ENCODE measurements at places on chromosomes 2 and 18.

DNA sequence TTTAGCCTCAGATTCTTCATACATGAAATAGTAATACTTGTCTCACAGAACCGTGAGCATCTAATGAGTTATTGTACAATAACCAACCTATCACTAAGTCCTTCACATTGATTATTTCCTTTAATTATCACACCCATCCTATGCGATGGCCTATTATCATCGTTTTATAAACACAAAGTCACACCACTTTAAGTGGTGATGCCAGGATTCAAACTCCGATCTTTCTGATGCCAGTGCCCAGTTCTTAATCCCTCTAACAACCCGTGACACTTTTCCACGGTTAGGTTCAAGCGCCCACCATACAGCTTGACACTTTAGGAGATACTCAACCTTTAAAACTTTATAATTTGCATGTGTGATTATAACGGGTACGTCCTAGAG is 523 bp upstream of the ALMS1 start:
- H3K4me3 ChIP-seq = peak overlapping the region; percentile 81
- H3K4me1 ChIP-seq = peaks cover 12% of the 10 kb centered on the region
- H3K36me3 ChIP-seq = no peaks in the 10 kb centered on the region
- no peak for DNase-seq
- peak overlapping the region; percentile 96 for H3K27ac ChIP-seq
- H3K27me3 ChIP-seq = no peaks in the 10 kb centered on the region

- DNase-seq = no peak
- H3K36me3 ChIP-seq = no peaks in the 10 kb centered on the region
- H3K27me3 ChIP-seq = no peaks in the 10 kb centered on the region
- no peak overlapping the region for H3K4me3 ChIP-seq
Observed at GRCh38 chr2:240182476-240182875, 42.0 kb upstream of the OTOS start.

DNA sequence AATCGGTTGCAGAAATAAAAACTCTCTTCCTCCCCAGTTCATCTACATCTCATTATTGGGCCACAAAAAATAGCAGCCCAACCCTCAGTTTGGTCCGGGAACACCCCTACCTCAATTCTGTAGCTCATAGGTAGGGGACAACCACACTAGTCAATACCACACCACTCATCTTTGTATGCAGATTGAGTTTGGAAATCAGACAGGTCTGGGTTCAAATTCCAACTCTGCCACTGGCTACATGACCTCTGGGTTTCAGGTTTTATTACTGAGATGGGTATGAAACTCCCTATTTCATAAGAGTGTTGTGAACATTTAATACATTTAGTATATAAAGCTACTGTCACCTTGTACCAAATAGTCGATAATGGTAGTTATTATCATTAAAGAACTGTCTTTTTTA is 2.2 kb upstream of the SUCLG1 start:
- no peaks in the 10 kb centered on the region for H3K36me3 ChIP-seq
- no peak overlapping the region for H3K27ac ChIP-seq
- peaks cover 29% of the 10 kb centered on the region for H3K4me1 ChIP-seq
- DNase-seq = no peak
- H3K27me3 ChIP-seq = no peaks in the 10 kb centered on the region

GRCh38 chr2:20135631-20136050 is 84.2 kb upstream of the LAPTM4A start:
- no peak for DNase-seq
- no peak overlapping the region for H3K27ac ChIP-seq
- H3K36me3 ChIP-seq = no peaks in the 10 kb centered on the region
- H3K4me3 ChIP-seq = no peak overlapping the region

- H3K36me3 ChIP-seq = no peaks in the 10 kb centered on the region
- H3K27ac ChIP-seq = no peak overlapping the region
- no peak for DNase-seq
- H3K4me3 ChIP-seq = no peak overlapping the region
- no peaks in the 10 kb centered on the region for H3K4me1 ChIP-seq
- H3K27me3 ChIP-seq = no peaks in the 10 kb centered on the region
Observed at GRCh38 chr18:59605633-59606192, 91.5 kb downstream of the CCBE1 start.

DNA sequence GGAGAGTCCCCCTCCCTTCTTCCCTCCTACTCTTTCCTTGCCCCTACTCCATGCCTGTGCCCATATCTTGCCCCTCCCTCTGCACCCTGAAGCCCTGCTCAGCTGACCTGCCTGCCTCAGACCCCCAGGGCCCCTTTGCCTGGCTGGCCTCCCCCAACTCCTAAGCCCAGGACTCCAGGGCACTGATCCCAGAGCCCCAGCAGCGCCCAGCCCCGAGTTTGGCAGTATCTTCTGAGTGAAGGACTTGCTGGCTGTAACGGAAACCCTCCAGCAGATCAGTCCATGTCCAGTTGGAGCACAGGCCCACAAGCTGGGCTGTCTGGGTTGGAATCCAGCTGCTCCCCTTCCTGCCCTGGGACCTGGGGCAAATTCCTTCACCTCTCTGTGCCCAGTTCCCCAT is 46.0 kb downstream of the MCFD2 start:
- no peak overlapping the region for H3K4me3 ChIP-seq
- H3K27me3 ChIP-seq = no peaks in the 10 kb centered on the region
- no peak overlapping the region for H3K27ac ChIP-seq
- no peaks in the 10 kb centered on the region for H3K36me3 ChIP-seq

GRCh38 chr2:36464006-36464721 is 108.6 kb downstream of the CRIM1 start:
- peaks cover 26% of the 10 kb centered on the region for H3K36me3 ChIP-seq
- no peaks in the 10 kb centered on the region for H3K27me3 ChIP-seq
- no peak overlapping the region for H3K4me3 ChIP-seq
- no peak for DNase-seq

- no peaks in the 10 kb centered on the region for H3K27me3 ChIP-seq
- H3K4me1 ChIP-seq = peaks cover 3% of the 10 kb centered on the region
- no peak overlapping the region for H3K4me3 ChIP-seq
- no peaks in the 10 kb centered on the region for H3K36me3 ChIP-seq
Observed at GRCh38 chr2:26162963-26163362, 9.9 kb upstream of the GAREM2 start.

DNA sequence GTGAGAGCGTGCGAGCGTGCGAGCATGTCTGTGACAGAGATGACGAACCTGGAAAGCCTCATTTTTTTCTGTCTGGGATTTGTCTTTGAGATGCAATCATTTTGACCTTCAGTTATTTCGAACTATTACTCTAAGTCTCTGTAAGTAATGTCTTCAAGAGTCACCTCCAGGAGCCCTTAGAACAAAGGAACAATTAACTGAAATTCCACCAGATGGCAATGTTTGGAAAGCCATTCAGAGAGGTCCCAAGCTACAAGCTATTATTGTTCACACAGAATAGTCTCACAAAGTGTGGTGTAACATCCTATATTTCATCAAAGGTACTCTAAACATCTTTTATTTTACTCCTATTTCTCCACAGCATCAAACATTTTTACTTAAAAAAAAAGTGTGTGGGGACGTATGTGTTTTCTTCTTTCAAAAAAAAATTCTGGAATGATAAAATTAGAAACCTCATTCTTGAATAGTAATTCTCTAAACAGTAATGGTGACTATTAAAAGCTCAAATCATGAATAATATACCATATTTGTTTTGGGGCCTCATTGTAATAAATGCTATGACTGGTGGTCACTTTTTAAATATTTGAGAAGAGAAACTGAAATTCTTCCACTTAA is 35.1 kb upstream of the MAPRE2 start:
- H3K36me3 ChIP-seq = no peaks in the 10 kb centered on the region
- H3K4me1 ChIP-seq = peaks cover 8% of the 10 kb centered on the region
- peak overlapping the region; percentile 35 for H3K27ac ChIP-seq
- H3K27me3 ChIP-seq = no peaks in the 10 kb centered on the region
- no peak overlapping the region for H3K4me3 ChIP-seq

DNA sequence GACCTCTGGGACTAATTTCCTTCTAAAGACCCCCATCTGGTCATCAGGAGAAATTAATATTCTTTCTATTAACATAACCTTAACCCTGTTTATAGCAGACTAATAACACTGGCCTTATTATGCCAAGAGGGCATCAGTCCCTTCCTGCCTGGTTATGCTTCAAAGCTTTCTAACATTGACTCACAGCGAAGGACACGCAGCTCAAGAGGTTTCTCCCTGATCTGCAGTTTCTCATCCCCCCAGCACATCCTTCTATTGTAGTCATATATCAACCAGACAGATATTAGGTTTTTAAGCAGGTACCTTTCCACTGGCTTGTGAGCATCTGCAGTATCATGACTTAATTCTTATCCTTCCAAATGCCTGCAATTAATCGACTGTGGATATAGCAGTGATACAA is 100.0 kb upstream of the CXCR4 start:
- H3K4me3 ChIP-seq = no peak overlapping the region
- no peak overlapping the region for H3K27ac ChIP-seq
- no peaks in the 10 kb centered on the region for H3K27me3 ChIP-seq
- no peaks in the 10 kb centered on the region for H3K36me3 ChIP-seq
- no peak for DNase-seq

GRCh38 chr2:29336341-29337241 is 221.4 kb downstream of the CLIP4 start:
- no peaks in the 10 kb centered on the region for H3K36me3 ChIP-seq
- no peak for DNase-seq
- H3K4me3 ChIP-seq = no peak overlapping the region

- peaks cover 5% of the 10 kb centered on the region for H3K36me3 ChIP-seq
- H3K4me1 ChIP-seq = no peaks in the 10 kb centered on the region
- DNase-seq = no peak
- no peak overlapping the region for H3K4me3 ChIP-seq
- no peak overlapping the region for H3K27ac ChIP-seq
Observed at GRCh38 chr2:202196727-202197126, 41.7 kb downstream of the SUMO1 start.

GRCh38 chr18:63192885-63193349 is 126.7 kb downstream of the BCL2 start:
- peak overlapping the region; percentile 83 for H3K27ac ChIP-seq
- no peaks in the 10 kb centered on the region for H3K27me3 ChIP-seq
- peaks cover 29% of the 10 kb centered on the region for H3K4me1 ChIP-seq
- H3K36me3 ChIP-seq = no peaks in the 10 kb centered on the region

DNA sequence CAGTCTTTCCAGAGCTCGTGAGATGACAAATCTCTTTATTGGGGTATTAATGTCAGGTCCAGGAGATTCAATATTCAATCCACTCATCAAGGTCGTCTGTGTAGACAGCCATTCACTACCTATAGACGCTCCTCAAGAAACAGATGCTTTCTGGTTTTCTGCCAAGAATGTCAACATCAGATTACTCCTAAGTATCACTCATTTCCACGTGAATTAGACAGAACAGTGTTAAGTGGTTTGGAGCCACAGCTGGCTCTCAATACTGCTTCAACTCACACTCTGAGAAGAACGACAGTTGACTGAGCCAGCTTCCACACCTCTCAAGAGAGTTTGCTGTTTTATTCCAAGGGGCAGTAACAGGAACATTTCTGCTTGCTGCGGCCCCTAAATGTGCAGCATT is 113.5 kb upstream of the NEDD4L start:
- no peak overlapping the region for H3K4me3 ChIP-seq
- no peak overlapping the region for H3K27ac ChIP-seq

DNA sequence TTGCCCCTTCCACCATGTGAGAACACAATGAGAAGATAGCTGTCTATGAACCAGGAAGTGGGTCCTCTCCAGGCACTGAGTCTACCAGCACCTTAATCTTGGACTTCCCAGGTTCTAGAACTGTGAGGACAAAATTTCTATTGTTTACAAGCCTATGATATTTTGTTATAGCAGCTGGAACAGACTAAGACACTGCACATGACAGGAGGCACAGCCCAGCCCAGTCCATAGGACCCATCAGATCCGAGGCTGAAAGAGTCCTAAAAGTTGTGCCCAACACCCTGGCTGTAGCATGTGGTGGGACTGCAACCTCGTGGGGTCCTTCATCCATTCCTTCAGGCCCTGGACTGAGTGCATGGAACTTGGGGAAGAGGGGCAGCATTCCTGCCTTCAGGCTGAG is 48.4 kb upstream of the YWHAQ start:
- no peak for DNase-seq
- H3K36me3 ChIP-seq = no peaks in the 10 kb centered on the region
- no peaks in the 10 kb centered on the region for H3K27me3 ChIP-seq
- no peak overlapping the region for H3K27ac ChIP-seq
- H3K4me3 ChIP-seq = no peak overlapping the region

DNA sequence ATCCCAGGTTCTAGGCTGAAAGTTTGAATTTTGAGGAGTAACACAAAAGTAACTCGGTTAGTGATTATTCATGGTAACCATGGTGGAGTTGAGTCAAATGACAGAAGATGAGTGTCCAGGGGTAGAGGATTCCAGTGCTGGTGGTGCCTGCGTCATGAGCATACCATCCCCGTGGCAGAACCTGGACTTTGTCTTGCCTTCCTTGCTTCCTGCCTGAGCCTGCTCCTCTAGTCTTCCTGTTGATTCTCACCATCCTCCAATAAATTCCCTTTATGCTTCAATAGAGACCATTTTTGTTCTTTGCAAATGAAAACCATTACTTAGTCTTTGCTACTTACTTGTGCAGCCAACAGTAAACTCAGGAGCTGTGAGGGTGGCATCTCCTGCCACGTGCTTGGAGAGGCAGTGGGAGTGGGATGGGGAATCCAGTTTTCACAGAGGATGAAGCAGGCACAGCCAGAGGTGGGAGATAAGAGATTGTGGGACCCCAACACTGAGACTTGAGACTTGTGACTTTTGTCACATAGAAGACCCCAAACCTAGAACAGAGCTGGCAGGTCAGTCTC is 4.1 kb upstream of the YES1 start:
- peaks cover 12% of the 10 kb centered on the region for H3K4me1 ChIP-seq
- no peak overlapping the region for H3K27ac ChIP-seq
- no peak for DNase-seq
- H3K36me3 ChIP-seq = no peaks in the 10 kb centered on the region
- no peak overlapping the region for H3K4me3 ChIP-seq
- H3K27me3 ChIP-seq = no peaks in the 10 kb centered on the region

DNA sequence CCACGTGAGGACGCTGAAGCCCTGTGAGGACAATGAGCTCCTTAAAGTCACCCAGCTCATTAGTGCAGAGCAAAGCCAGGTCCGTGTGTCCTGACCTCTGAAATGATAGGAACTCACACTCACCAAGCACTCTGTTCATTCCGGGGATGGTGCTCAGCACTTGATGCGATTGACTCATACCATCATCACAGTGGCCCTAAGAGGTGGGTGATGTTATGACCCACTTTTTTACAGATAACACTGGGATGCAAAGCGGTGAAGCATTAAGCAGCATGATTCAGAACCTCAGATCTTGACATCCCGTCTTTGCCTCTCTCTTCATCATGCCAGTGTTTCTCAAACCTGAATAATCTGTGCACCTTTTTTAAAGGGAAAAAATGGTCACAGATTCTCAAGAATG is 234.8 kb downstream of the ALPK2 start:
- peaks cover 11% of the 10 kb centered on the region for H3K36me3 ChIP-seq
- peaks cover 40% of the 10 kb centered on the region for H3K4me1 ChIP-seq
- no peaks in the 10 kb centered on the region for H3K27me3 ChIP-seq
- H3K4me3 ChIP-seq = no peak overlapping the region
- no peak overlapping the region for H3K27ac ChIP-seq
- DNase-seq = no peak

DNA sequence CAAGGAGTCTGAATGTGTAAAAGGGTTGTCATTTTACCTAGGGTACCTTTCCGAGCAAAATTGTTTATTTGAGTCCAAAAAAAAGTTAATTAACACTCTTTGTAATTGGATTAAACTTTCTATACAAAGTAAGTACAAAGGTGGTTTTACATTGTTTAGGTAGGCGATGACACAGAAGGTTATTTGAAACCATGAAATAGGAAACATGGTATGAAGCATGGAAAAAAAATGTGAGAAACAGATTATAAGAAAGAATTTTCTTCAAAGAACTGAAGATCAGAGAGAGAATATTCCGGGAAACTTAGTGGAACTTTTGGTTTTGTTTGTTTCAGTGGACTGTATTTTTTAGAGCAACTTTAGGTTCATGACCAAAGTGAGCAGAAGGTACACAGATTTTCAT is 32.7 kb downstream of the CARF start:
- H3K4me1 ChIP-seq = no peaks in the 10 kb centered on the region
- peaks cover 26% of the 10 kb centered on the region for H3K36me3 ChIP-seq
- H3K4me3 ChIP-seq = no peak overlapping the region
- no peaks in the 10 kb centered on the region for H3K27me3 ChIP-seq
- no peak overlapping the region for H3K27ac ChIP-seq

Measured in gastrocnemius medialis (tissue), 4 donors.